ENCODE measurements at places on chromosomes 2 and 18. TPM values are rescaled to one million over a fixed set of nuclear protein-coding genes. Genes with fewer than 3 reads are reported as not detected.

The TNS1 gene
- 308 TPM for total RNA-seq

The HOXD3 gene
- 1.1 TPM for total RNA-seq

The AQP4 gene
- total RNA-seq, result 490 TPM

The SNORC gene
- total RNA-seq, result 2.1 TPM

The KCNG3 gene
- total RNA-seq, result 0.48 TPM

The CREG2 gene
- total RNA-seq, result not detected

The CYP27A1 gene
- 110 TPM for total RNA-seq

The C18orf32 gene
- 50.9 TPM for total RNA-seq

The PRKAG3 gene
- total RNA-seq, result not detected

The APCDD1 gene
- 46.1 TPM for total RNA-seq

The VWA3B gene
- total RNA-seq, result 17.8 TPM

The ECEL1 gene
- total RNA-seq, result 0.31 TPM

The LRATD1 gene
- total RNA-seq, result 23.0 TPM

GRCh38 chr2:170717991-170718589 is 3.0 kb downstream of the SP5 start:
- peaks cover 23% of the 10 kb centered on the region for H3K27me3 ChIP-seq
- H3K36me3 ChIP-seq, result no peaks in the 10 kb centered on the region
- no peak overlapping the region for H3K4me3 ChIP-seq

- peak; percentile 31 for DNase-seq
- peak overlapping the region; percentile 48 for H3K27ac ChIP-seq
- no peak overlapping the region for H3K4me3 ChIP-seq
- H3K4me1 ChIP-seq, result peaks cover 44% of the 10 kb centered on the region
- H3K27me3 ChIP-seq, result no peaks in the 10 kb centered on the region
- H3K36me3 ChIP-seq, result no peaks in the 10 kb centered on the region
Observed at GRCh38 chr2:85269959-85270358, 57.8 kb downstream of the TGOLN2 start.

DNA sequence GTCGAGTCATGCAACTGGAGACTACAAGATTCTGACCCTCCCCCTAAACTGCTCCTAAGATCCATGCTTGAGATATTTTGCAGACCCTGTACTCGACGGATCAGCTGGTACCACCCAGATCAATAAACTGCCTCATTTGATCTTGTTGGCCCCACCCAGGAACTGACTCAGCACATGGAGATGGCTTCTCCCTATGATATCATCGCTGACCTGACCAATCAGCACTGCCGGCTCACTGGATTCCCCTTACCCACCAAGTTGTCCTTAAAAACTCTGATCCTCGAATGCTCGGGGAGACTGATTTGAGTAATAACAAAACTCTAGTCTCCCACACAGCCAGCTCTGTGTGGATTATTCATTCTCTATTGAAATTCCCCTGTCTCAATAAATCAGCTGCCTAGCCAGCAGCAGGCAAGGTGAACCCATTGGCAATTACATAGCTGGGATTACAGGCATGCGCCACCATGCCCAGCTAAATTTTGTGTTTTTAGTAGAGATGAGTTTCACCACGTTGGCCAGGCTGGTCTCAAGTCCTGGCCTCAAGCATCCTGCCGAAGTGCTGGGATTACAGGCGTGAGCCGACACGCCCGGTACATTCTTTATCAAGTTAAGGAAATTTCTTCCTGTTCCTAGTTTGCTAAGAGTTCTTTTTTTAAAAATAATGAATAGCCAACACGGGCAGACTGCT is 43.6 kb downstream of the VPS54 start:
- H3K4me1 ChIP-seq, result no peaks in the 10 kb centered on the region
- no peak overlapping the region for H3K4me3 ChIP-seq
- no peak overlapping the region for H3K27ac ChIP-seq
- DNase-seq, result no peak
- H3K36me3 ChIP-seq, result peaks cover 5% of the 10 kb centered on the region

DNA sequence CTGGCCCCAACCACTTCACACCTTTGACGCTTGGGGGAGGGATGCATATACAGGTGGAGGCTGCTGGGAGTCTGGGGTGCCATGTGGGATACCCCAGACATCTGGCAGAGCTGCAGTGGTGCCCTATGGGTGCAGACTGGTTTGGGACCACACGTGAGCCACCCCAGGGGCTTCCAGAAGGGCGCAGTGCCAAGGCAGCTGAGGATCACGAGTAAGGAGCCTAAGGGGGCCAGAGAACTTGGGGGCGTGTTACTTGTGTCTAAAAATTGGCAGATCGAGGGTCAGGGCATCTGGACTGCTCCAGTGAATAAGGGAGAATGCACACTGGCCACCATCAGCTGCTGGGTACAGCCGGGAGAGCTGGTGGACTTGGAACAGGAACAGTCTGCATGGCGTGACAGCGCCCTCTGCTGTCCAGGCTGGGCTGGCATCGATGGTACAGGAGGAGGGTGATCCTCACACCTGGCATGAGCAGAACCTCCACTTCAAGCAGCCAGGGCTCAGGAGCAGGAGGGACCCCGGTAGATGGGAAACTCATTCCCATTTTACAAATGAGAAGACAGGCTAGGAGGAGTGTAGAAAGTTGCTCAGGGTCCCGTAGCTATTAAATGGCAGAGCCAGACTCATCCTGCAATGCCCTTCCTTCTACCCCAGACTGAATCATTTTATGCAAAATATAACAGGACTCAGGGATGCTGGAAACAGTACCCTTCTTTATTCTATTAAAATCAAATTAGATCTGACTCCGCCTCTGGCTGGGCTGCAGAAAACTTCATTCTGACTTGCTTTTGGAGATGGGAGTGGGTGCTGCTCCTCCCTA is 60.4 kb downstream of the ATOH8 start:
- no peaks in the 10 kb centered on the region for H3K27me3 ChIP-seq
- peak; percentile 91 for DNase-seq
- peaks cover 4% of the 10 kb centered on the region for H3K4me1 ChIP-seq
- no peaks in the 10 kb centered on the region for H3K36me3 ChIP-seq
- no peak overlapping the region for H3K27ac ChIP-seq

DNA sequence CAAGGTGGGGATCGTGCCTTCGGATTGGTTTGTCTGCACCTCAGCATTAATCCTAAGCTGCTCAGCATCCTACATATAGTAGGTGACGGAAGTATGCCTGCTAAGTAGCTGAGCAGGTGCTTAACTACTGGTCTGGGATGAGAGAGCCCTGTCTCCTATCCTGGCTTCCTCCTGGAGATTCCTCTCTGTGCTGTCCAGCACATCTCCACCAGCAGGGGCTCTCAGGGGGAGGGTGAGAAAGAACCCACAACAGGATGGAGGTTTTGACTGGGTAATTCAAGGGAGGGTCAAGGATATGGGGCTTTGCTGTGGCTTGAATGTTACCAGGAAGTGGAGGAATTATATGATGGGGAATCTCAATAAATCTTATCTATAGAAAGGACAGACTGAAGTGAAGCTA is 45.4 kb upstream of the KIF5C start:
- H3K4me3 ChIP-seq, result no peak overlapping the region
- H3K36me3 ChIP-seq, result no peaks in the 10 kb centered on the region
- H3K27me3 ChIP-seq, result no peaks in the 10 kb centered on the region

GRCh38 chr2:118403658-118404451 is 315.6 kb downstream of the INSIG2 start:
- no peak overlapping the region for H3K27ac ChIP-seq
- no peaks in the 10 kb centered on the region for H3K4me1 ChIP-seq
- H3K4me3 ChIP-seq, result no peak overlapping the region
- no peaks in the 10 kb centered on the region for H3K27me3 ChIP-seq

- no peak for DNase-seq
- H3K27ac ChIP-seq, result no peak overlapping the region
- no peaks in the 10 kb centered on the region for H3K4me1 ChIP-seq
- H3K36me3 ChIP-seq, result no peaks in the 10 kb centered on the region
- H3K27me3 ChIP-seq, result no peaks in the 10 kb centered on the region
- H3K4me3 ChIP-seq, result no peak overlapping the region
Observed at GRCh38 chr2:236473691-236474090, 95.9 kb upstream of the ACKR3 start.

DNA sequence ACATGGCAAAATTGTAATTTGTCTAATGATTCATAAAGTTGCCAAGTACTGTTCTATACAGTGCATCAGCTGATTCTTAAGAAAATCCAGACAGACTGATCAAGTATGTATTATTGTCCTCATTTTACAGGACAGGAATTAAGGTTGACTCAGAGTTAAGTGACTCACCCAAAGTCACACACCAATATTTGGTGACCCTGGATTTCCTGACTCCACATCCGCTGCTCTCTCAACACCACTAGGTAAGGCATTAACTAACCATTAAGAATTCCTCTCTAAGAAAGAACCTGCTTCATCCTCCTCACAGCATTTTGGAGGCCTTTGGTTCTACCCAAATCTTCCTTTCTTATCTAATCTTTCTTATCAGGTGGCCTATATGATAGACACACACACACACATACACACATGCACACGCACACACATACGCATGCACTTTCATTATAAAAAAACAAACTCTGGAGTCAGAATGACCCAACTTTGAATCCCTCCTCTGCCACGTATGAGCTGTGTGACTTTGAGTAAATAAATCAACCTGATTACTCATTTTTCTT is 150.8 kb downstream of the ANKRD44 start:
- no peak for DNase-seq
- H3K4me3 ChIP-seq, result no peak overlapping the region
- H3K27me3 ChIP-seq, result no peaks in the 10 kb centered on the region
- H3K36me3 ChIP-seq, result no peaks in the 10 kb centered on the region
- peaks cover 3% of the 10 kb centered on the region for H3K4me1 ChIP-seq
- no peak overlapping the region for H3K27ac ChIP-seq

GRCh38 chr18:36199691-36200295 is 12.5 kb downstream of the MOCOS start:
- H3K36me3 ChIP-seq, result no peaks in the 10 kb centered on the region
- no peaks in the 10 kb centered on the region for H3K4me1 ChIP-seq
- H3K27ac ChIP-seq, result no peak overlapping the region
- DNase-seq, result no peak
- H3K4me3 ChIP-seq, result no peak overlapping the region
- no peaks in the 10 kb centered on the region for H3K27me3 ChIP-seq

GRCh38 chr18:50369672-50370071 is 5.2 kb upstream of the SKA1 start:
- no peaks in the 10 kb centered on the region for H3K27me3 ChIP-seq
- no peak overlapping the region for H3K4me3 ChIP-seq
- DNase-seq, result no peak
- no peaks in the 10 kb centered on the region for H3K36me3 ChIP-seq
- H3K27ac ChIP-seq, result no peak overlapping the region

DNA sequence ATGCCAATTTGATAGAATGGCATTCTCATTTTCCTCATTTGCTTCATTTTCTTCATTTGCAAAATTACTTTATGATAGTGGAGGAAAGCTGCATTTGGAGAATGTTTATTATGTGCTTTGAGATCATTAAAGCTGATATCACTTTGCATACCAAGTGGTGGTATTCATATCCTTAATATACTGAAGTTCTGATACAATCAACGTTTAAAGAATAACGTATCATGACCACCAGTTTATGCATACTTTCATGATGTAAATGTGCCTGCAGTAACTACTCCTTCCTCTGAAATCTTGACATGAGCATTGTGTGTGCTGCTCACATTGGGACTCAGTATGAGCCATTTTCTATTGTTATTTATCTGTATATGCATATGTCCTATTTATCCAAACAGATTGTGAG is 302.1 kb downstream of the ARHGAP15 start:
- no peaks in the 10 kb centered on the region for H3K36me3 ChIP-seq
- H3K4me1 ChIP-seq, result peaks cover 39% of the 10 kb centered on the region
- no peak overlapping the region for H3K27ac ChIP-seq
- DNase-seq, result no peak
- H3K27me3 ChIP-seq, result no peaks in the 10 kb centered on the region
- no peak overlapping the region for H3K4me3 ChIP-seq

GRCh38 chr2:8643250-8643995 is 38.4 kb upstream of the ID2 start:
- no peaks in the 10 kb centered on the region for H3K4me1 ChIP-seq
- no peaks in the 10 kb centered on the region for H3K27me3 ChIP-seq
- H3K27ac ChIP-seq, result no peak overlapping the region
- H3K36me3 ChIP-seq, result no peaks in the 10 kb centered on the region

GRCh38 chr2:64881037-64881492 is 108.1 kb upstream of the SLC1A4 start:
- no peak overlapping the region for H3K4me3 ChIP-seq
- H3K27ac ChIP-seq, result no peak overlapping the region
- no peaks in the 10 kb centered on the region for H3K27me3 ChIP-seq
- H3K36me3 ChIP-seq, result no peaks in the 10 kb centered on the region

DNA sequence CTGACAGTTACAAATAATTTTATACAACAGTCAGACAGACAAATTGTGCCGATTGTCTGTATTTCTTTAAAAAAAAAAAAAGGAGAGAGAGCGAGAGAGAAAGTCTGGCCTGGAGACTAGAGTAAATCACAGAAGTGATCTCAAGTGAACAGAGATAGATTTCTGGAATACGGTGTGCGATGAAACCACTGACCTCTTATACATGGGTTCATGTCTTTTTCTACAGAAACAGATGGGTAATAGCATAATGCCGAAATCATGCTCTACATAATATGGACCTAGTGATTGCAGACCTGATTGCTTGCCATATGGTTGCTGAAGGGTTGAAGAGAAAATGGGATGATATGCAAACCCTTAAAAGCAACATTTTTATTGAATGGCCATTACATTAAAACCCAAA is 403.3 kb upstream of the FANCL start:
- H3K27me3 ChIP-seq, result no peaks in the 10 kb centered on the region
- no peaks in the 10 kb centered on the region for H3K36me3 ChIP-seq
- H3K4me3 ChIP-seq, result no peak overlapping the region
- no peak for DNase-seq
- H3K4me1 ChIP-seq, result no peaks in the 10 kb centered on the region
- no peak overlapping the region for H3K27ac ChIP-seq

DNA sequence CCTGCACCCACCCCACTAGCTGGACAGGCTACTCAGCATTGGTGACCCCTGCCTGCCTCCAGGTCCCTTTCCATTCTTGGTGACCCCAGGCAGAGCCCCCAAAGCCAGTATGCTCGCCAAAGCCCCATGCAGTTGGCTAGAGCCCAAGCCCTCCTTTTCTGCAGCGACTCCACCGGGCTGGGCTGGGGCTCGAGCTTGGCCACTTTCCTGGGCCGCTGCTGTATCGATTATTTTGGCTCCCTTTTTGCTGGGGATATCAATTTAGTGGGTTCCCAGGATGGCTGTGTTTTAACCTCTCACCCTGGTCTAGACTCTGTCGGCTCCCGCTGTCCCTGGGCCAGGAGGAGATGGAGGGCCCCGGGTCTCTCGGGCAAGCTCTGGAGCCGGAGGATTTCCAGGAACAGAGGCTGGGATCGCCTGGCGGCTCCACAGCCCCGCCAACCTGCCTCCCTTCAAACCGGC is 76.0 kb downstream of the SMAD7 start:
- no peak for DNase-seq
- no peaks in the 10 kb centered on the region for H3K36me3 ChIP-seq
- H3K4me3 ChIP-seq, result no peak overlapping the region
- H3K27ac ChIP-seq, result no peak overlapping the region
- H3K4me1 ChIP-seq, result peaks cover 5% of the 10 kb centered on the region

- H3K27me3 ChIP-seq, result no peaks in the 10 kb centered on the region
- H3K4me1 ChIP-seq, result no peaks in the 10 kb centered on the region
- no peak overlapping the region for H3K27ac ChIP-seq
- no peak overlapping the region for H3K4me3 ChIP-seq
- no peaks in the 10 kb centered on the region for H3K36me3 ChIP-seq
Observed at GRCh38 chr18:70074116-70074515, 126.4 kb upstream of the CD226 start.

GRCh38 chr18:65425366-65425765 is 325.4 kb upstream of the CDH7 start:
- no peaks in the 10 kb centered on the region for H3K36me3 ChIP-seq
- H3K4me1 ChIP-seq, result no peaks in the 10 kb centered on the region
- no peak overlapping the region for H3K4me3 ChIP-seq
- no peak overlapping the region for H3K27ac ChIP-seq

Measured in lung (tissue), 17 donors.